SW 1271 (cell line): ENCODE measurements at places on chromosomes 2 and 18.

- DNase-seq, result no peak
Measured at GRCh38 chr2:135162377-135162776, 110.3 kb downstream of the RAB3GAP1 start.

DNA sequence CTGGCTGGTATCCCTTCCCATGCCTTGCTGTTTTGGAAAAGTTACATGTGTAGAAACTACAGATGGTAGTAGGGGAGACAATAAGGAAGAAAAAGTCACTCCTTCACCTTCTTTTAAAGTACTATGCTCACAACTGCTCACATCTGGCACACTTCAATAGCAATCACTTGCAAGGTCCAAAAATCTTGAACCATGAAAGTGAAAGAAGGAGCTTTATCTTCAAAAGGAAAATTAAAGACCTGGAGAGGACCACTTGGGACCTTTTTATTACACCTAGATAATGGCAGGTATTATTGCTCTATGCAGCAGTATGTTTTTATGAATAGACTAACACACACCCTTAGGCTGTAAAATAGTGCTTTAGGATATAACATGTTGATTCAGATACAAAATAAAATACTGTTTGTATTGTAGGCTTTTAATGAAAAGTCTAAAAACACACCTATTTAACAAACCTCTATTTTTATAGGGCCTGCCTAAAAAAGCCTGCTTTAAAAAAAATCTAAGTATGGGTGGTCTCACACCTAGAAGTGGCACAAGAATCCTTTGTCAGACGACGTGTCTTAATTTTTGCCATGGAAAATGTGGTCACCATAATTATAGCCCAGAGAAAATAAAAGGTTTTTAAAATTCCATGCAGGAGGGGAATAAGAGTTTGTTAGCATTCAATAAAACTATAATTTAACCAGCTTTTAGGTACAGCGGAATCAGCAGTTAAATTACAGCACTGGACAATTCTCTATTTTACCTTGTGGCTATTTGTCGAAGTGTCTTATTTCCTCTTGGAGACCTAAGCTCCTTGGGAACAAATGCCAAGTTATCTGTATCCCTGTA, 124.0 kb downstream of the BCL2 start:
- DNase-seq, result no peak

DNA sequence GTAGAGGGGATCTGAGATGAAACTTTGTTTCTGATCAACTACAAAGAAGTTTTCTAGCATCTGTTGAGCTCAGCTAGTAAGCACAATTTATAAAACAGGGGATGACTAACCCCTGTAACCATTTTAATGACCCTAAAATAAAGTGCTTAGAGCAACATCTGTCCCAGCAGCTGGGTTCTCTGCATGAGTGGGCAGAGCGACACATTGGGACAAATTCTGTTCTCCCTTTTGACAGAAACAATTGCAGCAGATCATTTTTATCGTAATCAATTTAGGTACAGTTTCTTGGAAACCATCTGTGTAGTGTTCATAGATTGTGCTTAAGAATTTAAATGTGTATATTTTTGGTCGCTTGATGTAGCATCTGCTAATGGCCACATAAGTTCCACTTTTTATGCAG, 678.0 kb downstream of the RNF144A start:
- DNase-seq, result no peak

GRCh38 chr2:235506997-235507615, 13.3 kb downstream of the AGAP1 start:
- DNase-seq, result no peak

DNA sequence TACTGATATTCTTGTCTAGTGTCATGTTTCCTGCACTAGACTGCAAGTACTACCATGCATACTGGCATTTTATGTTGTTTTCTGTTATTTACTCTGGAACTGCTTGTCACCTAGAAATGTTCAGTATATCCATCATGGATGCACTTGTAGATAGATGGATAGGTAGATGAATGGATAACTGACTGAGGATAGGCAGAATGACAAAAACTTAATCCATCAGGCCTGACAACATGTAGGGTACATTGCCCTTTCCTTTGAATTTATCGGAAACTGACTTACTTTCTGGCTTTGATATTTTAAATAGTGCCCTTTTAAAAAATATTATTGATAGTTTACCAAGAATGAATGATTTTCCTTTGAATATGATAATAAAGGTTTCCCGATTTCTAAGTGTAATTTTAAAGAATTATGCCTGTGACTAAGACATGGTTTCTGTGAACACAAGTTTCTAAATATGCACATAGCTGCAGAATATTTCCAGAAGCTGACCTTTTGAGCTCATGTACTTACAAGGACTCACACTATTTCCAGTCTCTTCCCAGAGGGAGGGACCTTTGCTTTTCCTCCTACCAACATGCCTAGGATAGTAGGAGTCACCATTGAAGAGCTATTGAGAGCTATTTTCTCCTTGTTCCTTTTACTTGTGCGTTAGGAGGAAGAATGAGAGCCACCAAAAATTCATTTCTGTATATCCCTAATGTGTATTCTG, 81.3 kb downstream of the ANKRD12 start:
- no peak for DNase-seq

- no peak for DNase-seq
Measured at GRCh38 chr18:71673954-71674353, 870.2 kb downstream of the CBLN2 start.

DNA sequence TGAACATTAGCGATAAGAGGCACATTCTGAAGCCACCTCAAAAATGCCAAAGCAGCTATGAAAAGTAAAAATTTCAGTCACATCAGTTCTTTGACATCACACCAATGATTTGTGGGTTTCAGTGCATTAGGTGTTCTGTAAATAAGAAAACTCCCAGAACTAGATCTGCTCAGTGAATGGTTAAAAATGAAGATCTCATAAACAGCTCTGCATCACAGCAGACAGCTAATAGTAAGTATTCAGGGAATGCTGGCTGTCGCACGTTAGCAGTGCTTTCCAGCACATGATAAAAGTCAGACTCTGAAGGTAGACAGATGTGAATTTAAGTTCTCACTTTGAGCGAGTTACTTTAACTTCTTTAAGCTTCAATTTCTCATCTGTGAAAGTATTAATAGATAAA, 154.9 kb downstream of the SATB2 start:
- DNase-seq, result no peak

DNA sequence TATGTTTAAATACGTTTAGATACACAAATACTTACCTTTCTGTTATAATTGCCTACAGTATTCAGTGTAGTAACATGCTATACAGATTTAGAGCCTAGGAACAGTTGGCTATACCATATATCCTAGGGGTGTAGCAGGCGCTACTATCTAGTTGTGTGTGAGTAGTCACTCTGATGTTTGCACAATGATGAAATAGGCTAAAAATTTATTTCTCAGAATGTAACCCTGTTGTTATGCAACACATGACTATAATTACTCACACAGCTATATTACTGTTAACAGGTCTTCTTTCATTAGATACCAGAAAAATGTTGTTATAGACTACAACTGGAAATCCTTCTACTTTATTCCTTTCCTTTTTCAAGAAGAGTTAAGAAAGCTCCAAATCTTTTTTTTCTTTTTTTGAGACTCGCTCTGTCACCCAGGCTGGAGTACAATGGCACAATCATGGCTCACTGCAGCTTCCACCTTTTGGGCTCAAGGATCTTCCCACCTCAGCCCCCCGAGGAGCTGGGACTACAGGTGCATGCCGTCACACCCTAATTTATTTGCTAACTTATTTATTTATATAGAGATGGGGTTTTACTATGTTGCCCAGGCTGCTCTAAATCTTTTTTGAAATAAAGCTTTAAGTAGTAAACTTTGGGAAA, 48.5 kb downstream of the C2orf74 start:
- no peak for DNase-seq

GRCh38 chr18:68299906-68300305, 415.0 kb downstream of the TMX3 start:
- no peak for DNase-seq

GRCh38 chr2:16162491-16163040, 222.2 kb downstream of the MYCN start:
- DNase-seq, result no peak

DNA sequence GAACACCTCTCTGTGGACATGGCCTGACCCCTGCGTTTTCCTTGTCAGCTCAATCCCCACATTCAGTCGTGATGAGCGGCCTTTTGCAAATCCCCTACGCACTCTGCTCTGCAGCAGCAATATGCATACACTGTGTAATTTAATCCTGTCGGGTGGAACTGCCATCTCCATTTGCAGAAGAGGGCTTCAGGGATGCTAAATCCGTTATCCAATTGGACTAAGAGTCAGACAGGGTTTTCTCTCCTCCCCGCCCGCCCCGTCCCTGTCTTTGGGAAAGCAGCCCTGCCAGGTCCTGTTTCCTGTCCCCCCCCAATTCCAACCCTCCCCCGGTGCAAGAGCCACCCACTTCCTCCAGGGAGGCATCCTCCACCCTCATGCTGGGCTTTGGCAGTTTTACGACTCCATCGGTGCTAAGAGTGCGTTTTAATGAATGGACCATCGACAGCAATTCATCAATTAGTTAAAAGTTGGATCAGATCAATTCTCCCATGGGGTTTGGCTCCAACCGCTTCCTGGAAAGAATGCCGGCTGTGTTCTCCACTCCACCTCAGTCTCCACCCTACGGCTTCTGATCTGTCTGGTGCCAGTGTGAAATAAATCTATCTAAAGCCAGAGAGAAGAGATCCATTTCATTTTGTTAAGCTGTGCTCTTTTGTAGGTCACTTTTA, 53.5 kb upstream of the ASAP2 start:
- DNase-seq, result no peak

- no peak for DNase-seq
Measured at GRCh38 chr2:148110184-148110583, 89.3 kb downstream of the MBD5 start.

DNA sequence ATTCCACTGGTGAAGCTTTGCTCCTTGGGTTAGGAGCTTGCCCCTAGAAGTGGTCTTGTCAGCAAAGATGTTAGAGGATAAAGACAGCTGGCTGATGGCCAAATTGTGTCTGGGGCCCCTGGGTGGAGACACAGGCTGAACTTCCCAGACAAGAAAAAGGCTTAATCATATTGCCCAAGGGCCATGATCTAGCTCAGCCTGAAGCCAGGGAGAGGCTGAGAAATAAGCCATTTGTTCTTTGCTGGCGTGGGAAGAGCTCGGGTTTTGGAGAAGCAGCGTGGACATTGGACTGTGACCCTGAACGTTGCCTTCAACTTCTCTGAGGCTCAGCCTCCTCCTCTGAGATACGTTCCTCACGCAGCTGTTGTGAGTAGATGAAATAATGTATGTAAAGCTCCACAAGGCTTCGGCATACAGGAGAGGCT, 153.0 kb downstream of the ZFP36L2 start:
- DNase-seq, result no peak

- no peak for DNase-seq
Measured at GRCh38 chr18:72986103-72986502, 118.3 kb upstream of the NETO1 start.

- no peak for DNase-seq
Measured at GRCh38 chr18:57666818-57667497, 45.3 kb upstream of the NARS1 start.

DNA sequence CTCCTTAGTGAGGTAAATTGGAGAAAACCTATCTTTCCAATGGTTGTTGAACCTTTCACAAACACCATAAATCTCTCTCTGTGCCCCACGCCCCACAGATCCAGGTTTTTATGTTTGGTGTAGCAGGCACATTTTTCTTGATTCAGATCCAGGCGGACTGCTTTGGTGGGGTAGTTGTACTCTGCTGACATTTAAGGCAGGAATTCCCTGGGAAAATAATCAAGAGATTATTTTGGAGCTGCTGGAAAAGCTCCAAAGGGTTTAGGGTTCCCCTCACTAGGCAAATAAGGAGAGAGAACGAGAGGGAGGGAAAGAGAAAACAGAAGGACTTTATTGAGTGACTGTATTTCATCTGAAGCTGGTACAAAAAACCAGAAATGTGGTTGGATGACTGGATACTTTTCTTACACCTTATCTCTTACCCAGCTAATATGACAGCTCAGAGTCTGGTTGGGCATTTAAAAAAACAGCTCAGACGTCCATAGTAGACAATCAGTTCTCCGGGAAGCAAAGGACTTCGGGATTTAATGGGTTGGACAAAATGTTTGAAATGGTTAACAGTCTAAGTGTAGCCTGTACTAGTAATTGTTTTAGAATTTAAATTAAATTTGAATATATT, 3.6 kb upstream of the AQP4 start:
- DNase-seq, result no peak

DNA sequence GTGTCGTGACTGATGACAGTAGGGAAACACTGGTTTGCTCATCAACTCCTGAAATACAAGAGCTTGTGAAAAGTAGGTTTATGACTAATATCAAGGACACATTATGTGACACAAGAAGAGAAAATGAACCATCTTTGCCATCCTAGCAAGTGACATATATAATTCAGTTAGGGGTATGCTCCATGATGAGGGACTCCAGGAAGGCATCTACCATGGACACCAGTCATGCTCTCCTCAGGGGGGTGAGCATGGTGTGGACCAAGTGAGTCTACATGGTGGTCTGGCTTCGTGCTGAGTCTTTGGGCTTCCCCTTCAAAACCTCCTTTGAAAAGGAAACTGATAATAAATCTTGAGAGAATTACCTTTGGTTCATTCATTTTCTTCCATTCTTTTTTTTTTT, 11.7 kb upstream of the SERPINB5 start:
- no peak for DNase-seq

- no peak for DNase-seq
Measured at GRCh38 chr2:230592775-230593174, 119.9 kb upstream of the CAB39 start.

DNA sequence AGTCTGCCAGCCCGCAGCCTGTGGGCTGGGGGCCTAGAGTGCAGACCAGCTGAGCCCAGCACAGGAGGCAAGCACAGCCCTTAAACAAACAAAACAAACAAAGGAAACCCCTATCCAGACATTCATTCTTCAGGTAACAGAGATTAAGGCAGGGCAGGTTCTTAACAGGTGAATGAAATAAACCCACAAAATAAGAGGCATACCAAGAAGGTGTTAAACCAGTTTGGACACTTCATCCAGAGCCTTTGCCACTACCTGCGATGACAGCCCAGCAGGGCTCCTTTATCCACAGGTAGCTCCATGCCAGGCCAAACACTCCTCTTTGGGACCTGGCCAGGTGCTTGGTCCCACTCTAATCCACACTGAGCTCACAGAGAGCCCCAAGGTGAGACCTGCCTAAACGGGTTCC, 209.7 kb upstream of the SIX2 start:
- DNase-seq, result no peak

GRCh38 chr2:223034221-223034975, 17.6 kb upstream of the KCNE4 start:
- DNase-seq, result no peak

- no peak for DNase-seq
Measured at GRCh38 chr2:100137866-100138570, 4.4 kb downstream of the AFF3 start.

DNA sequence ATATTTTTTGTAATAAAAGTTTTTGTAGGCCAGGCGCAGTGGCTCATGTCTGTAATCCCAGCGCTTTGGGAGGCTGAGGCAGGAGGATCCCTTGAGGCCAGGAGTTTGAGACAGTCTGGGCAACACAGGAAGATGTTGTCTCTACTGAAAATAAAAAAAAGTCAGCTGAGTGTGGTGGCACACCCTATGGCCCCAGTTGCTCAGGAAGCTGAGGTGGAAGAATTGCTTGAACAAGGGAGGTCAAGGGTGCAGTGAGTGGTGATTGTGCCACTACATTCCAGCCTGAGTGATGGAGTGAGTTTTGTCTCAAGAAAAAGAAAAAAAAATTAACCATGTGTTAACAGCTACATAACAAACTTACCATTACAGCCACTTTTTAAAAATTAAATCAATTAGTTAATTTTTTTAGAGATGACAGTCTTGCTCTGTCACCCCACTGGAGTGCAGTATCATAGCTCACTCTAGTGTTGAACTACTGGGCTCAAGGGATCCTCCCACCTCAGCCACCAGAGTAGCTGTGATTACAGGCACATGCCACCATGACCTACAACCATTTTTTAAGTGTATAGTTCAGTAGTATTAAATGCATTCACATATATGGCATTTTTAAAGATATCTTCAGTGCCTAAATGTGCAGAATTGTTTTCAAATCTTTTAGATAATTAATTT, 67.2 kb upstream of the ACYP2 start:
- no peak for DNase-seq
